ENCODE measurements at places on chromosomes 6 and 20.

DNA sequence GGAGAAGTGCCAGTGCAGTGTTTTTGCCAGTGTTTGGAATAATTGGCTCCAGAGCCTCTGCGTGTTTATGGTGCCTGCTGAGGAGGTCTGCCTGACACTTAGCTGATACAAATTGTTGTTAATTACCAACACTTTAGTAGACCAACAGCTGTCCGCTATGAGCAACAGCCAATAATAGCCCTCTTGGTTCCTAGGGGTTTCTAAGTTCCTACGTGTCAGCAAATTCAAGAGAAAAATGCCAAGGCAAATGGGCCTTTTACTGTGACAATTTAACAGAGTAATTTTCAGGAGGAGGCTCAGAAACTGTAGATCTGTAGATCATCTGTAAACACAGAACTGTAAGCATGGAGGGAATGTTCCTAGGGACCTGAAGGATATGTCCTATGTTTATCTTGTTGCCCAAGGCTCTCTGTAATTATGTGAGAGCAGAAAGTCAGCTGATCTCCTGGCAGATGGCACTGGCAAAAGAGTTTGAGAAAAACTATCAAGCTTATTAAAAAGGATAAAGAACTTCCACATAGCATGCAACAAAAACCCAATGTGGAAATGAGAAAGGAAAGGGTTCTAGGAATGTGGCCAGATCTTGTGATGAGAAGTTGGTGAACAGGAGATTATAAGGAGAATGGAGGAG, 157.7 kb downstream of the GJA1 start:
- DNase-seq: no peak

DNA sequence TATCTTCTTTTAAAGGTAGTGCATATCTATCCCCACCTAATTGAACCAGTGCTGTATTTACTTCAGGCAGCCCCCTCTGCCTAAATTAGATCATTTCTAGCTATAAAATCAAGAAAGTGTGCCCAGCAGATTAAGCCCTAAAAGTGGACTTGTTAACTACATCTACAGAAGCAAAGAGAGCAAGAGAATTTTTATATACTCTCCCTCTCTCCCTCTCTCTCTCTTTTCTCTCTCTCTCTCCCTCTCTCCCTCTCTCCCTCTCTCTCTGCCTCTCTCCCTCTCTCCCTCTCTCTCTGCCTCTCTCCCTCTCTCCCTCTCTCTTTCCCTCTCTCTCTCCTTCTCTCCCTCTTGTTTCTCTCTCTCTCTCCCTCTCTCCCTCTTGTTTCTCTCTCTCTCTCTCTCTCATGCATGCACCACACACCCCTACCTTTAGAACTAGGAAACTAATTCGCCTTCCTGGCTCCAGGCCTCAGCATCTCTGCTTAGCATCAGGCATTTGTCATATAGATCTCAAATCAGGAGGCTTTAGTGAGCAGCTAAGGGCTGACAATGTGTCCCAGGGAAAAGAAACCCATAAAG, 71.4 kb downstream of the FOXA2 start:
- DNase-seq: no peak

DNA sequence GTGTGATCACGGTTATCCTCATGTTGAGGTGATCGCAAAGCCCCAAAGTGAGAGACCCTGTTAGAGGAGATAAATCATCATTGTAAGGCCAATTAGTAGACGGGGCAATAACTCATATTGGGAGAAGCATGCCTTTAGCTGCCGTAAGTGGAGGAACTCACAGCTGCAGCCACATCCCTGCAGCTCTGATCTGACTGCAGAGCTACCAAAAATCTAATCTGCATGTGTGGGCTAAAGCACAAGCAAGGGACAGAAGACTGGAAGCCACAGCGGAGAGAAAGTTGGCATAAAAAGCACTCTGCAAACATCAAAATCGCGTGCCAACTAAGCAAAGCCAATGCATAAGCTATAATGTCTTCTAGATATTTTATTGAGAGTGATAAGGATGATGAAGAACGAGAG, 79.8 kb downstream of the TBC1D7 start:
- DNase-seq: no peak

DNA sequence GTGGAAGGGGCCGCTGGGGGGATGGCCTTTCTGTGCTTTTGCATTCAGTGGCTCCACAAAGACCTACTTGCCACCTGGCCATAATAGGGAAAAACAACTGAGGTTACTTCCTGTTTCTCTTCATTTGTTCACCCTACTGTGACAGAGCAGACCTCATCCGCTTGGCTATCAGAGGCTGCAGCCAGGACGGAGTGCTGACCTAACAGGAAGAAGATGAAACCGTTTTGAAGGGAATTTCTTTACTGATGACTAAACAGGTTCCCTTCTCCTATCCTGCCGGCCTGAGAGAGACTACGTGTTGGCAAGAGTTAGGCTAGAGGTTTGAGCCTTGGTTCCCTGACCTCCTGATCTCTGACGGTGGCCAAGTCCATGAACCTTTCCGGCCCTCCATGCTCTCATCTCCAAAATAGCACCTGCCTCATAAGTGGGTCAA, 21.3 kb downstream of the PRR18 start:
- no peak for DNase-seq
